ENCODE measurements at places on chromosomes 1 and 21.

GRCh38 chr1:237737448-237737847 is 153.3 kb downstream of the ZP4 start:
- DNase-seq = no peak

- DNase-seq = no peak
These were observed 17.1 kb upstream of the EDN2 start for GRCh38 chr1:41501581-41501980.

- DNase-seq = peak; percentile 60
These were observed 101.9 kb upstream of the SOD1 start for GRCh38 chr21:31557421-31558188.

GRCh38 chr1:204853436-204853835 is 17.2 kb upstream of the NFASC start:
- no peak for DNase-seq

GRCh38 chr1:34292472-34292871 is 115.8 kb downstream of the C1orf94 start:
- no peak for DNase-seq

DNA sequence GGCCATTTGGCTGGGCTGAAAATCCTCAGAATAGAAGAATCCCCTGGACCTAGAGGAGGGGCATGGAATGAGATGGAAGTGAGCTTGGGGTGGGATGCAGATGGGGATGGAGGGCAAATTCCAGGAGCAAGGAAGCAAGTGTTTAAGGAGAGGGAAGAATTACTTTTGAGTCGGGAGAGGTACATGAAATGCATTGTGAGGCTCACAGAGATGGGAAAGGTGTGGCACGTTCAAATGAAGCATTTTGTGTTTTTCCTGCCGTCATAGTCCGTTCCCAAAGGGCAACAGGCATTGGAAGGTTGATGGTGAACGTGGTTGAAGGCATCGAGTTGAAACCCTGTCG is 30.5 kb downstream of the ATP5PO start:
- DNase-seq = no peak
